Mucosa of descending colon (tissue), 3 donors: ENCODE measurements at places on chromosomes 1 and 21.

- no peak for DNase-seq
Measured at GRCh38 chr1:39866767-39867166, 16.5 kb downstream of the TRIT1 start.

DNA sequence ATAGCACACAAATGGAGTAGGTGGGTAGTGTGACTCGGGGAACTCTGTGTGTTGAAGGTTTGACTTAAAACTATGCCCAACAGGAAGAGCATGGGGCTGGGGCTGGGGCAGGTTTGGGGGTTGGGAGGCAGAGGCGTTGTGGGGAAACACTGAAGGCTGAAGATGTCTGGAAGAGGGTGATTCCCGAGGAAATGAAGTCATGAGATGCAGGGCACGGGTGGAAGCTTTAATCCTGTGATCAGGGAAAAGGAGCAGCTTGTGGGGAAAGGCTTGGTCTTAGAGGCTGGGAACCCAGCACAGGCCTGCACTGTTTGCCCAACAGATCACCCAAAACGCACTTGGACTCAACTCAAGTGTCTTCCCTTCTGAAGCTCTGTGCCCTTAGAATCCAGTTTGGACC, 26.6 kb upstream of the CTBS start:
- DNase-seq = no peak

DNA sequence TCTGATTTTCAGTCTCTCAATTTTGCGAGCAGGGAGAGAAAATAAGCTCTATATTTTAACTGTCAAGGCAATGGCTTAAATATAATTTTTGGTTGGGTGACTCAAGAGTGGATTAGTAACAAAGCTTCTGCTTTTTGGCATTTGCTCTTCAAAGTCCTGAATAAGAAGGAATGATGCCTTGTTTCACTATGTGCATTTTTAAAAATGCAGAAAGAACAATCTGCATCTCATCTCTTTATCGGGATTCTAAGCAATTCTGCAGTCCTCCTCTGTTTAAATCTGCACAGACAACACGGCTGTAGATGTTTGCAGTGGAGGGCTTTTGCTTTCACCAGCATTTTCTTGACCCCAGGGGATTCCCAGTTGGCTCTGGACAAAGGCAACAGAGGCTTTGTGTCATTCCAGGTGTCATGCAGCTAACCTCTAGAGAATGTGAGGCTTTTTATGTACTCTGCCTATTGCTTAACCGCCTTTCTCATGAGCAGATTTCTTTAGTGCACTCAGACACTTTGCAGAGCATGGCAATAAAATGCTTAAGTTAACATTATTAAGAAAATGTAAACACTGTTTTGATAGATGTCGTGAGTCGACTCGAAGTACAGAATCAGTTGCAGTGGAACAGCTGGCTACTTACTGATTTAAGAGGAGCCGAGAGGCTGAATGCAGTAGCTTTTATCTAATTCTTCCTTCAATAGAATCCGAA, 783.2 kb upstream of the NEGR1 start:
- no peak for DNase-seq

- DNase-seq = no peak
Measured at GRCh38 chr1:116161390-116161789, 50.2 kb downstream of the MAB21L3 start.

- DNase-seq = peak; percentile 26
Measured at GRCh38 chr1:247357781-247358211, 26.1 kb upstream of the ZNF496 start.

DNA sequence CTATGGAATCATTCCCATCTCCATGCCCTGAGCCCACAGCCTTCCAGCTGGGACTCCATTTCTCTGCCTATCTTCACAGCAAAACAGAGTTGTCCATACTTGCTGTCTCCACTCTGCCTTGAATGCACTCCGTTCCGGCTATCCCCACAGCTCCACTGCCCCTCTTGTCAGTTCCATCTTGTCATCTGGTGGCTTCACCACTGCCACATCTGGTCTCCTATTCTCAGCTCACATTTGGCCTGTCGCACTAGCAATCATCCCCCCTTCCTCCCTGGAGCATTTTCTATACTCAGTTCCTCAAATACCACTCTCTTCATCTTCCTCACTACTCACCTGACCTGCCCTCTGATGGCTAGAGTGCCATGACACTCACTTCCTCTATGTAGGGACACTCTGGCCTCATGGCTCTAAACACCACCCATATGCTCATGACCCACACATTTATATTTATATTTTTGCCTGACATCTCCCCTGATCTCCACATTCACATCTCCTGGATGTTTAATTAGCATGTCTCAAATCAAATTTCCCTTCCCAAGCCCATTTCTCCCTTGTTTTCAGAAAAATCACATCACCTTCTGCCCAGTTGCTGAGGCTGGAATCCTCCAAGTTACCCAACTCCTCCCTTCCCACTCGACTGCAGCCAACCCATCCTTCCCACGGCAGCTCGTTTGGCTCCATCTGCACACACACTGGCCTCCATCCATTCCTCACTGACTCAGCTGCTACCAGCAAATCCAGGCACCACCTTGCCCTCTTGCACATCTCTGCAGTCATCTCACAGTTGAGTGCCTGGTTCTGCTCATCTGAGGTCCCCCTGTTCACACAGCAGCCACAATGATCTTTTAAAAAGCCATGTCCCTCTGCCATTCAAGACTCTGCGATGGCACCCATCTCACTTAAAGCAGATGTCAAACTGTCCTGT, 6.1 kb downstream of the ZNF692 start:
- DNase-seq = no peak

GRCh38 chr21:43731476-43731875, 12.5 kb downstream of the PDXK start:
- no peak for DNase-seq

DNA sequence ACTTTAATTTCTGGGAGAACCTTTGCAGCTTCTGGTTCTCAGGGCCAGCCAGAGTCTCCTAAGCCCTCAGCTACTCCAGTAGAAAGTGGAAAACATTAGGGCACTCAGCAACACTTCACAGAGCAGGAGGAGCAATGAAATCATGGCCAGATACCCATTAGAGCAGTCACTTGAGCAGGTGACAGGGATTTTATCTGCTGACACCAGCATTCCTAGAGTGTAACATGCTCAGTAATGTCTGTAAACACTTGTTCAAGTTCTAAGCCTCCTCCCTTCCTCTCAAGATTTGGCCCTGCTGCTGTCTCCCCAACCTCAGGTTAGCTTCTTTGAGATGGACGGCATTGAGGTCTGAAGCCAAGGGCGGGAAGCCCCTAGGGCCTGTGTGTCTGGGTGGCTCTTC, 218.0 kb downstream of the GRIK3 start:
- DNase-seq = no peak

DNA sequence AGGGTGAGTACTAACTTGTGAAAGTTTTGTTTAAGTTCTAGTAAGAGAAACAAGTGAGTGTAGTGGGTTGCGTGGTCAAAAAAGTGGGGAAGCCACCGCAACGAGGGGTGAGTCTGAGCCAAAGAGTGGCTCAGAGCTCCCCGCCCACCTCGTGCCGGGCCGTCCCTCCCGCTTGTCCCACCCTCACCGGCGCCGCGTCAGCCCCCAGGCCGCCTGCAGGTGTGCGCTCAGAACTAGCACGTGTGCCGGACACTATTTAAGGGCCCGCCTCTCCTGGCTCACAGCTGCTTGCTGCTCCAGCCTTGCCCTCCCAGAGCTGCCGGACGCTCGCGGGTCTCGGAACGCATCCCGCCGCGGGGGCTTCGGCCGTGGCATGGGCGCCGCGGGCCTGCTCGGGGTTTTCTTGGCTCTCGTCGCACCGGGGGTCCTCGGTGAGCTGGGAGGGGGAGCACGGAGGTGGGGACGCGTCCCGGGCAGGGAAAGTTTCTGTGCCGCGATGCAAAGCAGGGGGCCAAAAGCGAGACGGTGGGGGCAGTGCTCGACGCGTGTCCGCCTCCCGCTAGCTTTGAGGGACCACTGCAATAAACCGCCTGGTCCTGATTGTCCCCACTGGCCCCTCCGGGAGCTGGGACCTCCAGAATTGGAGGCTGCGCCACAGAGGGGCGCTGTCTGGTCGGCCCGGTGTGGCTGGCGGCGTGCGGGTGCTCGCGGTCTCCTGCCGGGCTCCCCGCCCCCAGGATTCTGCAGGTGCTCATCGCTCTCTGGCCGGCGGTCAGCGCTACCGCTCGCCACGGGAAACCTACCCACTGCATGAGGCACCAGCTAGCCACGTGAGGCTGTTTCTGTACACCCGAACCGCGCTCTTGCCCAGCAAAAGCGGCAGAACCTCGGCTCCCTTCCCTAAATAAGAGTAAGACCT, at the start of gene CR2:
CR2 (plus strand) TSS at position 283 of the 919 bp plus-strand sequence; CDS start at position 374, 91 bp downstream.
- peak; percentile 64 for DNase-seq

DNA sequence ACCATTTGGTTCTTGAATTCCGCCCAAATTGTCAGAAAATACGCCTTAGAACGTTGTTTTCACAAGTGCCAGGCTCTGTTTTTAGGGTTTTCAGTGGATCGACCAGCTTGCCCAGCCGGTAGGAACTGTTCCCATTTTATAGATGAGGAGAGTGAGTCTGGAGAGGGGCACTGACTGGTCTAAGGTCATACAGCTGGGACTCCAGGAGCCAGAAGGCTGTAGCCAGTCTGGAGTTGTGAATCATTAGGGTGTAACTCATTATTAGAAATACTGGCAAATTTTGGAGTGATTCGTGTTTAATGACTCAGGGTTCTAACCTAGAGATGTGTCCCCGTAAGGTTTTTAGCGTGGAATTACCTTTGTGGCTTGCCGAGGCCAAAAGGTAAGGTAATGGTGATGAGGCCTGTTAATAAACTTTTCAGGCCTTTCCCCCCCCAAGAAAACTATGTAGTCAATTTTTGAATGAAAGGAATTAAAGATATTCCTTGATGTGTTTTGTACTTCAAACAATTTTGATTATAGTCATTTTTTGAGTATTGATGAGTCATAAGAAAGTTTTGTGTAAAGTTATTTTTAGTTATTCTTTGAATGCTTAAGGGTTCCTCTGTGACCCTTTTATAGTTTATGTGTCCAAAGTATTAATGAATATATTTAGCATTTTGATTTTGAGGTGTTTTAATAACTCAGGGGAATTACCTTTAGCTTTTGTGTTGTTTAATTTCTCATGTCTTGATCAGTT, 2.1 kb downstream of the DYRK1A start:
- no peak for DNase-seq

DNA sequence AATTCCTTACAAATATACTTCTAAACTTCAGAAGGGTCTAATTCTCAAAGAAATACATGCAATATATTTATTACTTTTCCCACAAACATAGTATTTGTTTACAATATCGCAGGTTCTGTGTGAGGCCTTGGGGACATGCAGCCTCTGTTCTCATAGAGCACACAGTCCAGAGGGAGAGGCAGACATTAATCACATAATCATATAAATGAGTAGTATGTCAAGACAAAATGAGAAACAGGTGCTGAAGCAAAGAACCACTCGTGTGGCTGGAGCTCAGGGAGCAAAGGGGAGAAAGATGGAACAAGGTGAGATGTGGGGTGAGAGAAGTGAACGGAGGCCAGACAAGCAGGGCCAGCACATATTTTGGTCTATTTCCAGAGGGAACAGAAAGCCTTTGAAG, 26.4 kb upstream of the MAGI3 start:
- DNase-seq = no peak

- DNase-seq = no peak
Measured at GRCh38 chr1:159510229-159510541, 25.6 kb downstream of the OR10J5 start.

- no peak for DNase-seq
Measured at GRCh38 chr21:40373761-40374160, 473.2 kb downstream of the DSCAM start.

GRCh38 chr1:178768423-178768822, 43.4 kb downstream of the RALGPS2 start:
- no peak for DNase-seq

DNA sequence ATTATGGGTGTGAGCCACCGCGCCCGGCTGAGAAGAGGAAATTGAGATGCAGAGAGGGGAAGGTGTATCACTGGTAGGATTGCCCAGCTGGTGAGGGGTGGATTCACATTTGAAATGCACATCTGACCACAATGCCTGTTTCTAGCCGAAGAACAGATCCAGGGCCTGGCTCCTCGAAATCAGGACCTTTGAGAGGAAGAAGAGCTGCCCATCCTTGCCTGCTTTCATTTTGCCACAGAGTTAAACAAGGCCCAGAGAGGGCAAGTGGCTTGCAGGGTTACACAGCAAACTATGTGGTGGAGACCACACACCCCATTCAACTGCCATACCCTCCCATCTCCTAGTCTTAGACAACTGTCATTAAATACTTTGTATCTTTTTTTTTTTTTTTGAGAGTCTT, 32.9 kb upstream of the TMEM61 start:
- no peak for DNase-seq

DNA sequence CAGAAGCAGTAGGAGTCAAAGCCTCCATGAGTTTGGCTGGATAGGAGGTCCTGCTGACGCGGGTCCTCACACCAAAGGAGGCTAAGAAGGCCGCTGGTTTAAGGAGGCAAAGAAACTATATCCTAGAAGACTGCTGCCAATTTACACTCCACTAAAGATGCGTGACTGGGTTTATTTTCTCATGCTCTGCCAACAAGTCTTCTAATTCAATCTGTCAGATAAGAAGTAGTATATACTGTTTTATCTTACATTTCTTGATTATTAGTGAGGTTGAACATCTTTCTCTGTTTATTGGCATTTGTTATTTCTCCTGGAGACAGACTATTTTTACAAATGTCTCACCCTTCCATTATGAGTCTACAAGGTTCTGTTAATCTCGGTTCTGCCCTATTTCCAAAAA, 34.1 kb downstream of the ACBD6 start:
- no peak for DNase-seq

DNA sequence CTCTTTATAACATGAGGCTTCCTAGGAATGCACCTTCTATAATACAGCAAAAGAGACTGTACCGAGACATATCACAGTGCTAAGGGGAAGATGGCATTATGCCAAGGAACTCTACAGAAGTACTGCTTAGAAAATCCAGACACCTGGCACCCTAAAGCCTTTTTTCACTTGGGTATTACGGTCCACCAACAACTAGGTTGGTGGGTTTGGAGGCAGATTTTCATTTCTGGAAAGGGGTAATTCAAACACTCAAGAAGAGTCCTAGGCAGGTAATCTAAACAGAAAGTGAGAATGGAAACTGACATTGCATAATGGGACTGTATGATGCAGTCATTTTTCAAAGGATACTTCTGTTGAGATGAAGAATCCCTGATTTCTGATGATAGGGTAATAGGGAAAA, 19.6 kb downstream of the SCMH1 start:
- DNase-seq = no peak

DNA sequence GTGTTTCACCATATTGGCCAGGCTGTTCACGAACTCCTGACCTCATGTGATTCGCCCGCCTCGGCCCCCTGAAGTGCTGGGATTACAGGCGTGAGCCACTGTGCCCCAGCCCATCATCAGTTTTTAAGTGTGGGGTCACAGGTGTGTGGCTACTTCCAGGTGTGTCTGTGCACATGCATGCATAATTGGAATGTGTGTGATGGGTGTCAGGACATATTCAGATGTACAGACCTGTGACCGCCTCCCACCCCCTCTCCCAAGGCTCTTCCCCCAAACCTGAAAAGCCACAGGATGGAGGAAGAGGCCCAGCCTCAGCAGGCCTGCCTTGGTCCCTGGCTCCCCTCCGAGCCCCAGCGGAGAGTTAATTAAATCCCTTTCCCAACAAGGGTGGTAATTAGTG, 37.3 kb upstream of the CSF3R start:
- no peak for DNase-seq

- DNase-seq = no peak
Measured at GRCh38 chr1:228020686-228021354, 14.0 kb downstream of the WNT3A start.

- peak; percentile 61 for DNase-seq
Measured at GRCh38 chr21:39612233-39613040, at the start of gene B3GALT5. TSS of gene B3GALT5 (plus strand) at chr21:39612940. CDS start at chr21:39660560, 47,620 bp downstream.

GRCh38 chr21:45354970-45355369, 50.0 kb upstream of the COL18A1 start:
- no peak for DNase-seq
